ENCODE measurements at places on chromosomes 1 and 21.

DNA sequence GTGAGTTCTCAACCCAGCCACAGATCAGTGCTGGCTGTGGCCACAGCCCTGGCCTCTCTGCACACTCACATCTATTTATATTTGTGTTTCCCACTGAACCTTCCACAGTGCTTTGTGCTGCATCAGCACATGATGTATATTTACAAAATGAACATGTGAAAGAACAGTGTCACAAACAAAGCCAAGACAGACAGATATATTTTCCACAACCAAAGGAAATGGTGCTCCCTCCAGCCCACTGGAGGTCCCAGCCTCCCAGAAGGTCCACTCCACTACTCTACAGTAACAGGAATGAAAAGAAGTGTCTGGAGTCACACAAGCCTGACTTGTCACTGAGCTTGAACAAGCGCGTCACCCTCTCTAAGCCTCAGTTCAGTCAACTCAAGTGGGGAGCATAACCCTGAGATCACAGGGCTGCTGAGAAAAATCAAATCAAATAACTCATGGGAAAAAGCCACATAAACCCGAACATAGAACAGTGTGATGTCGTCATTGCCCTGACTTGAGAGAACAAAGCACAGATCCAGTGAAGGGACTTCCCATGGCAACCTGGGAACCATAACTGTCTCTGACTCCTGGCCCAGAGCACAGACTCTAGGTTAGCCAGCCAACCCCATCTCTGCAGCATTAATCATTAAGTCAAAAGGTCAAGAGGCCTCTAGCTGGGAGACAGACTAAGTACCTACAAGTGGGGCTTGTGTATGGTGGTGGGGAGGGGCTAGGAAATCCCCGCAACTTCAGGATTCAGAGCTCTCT is 121.2 kb downstream of the TRABD2B start:
- DNase-seq = no peak

- no peak for DNase-seq
Observed at GRCh38 chr1:41906943-41907342, 11.8 kb downstream of the HIVEP3 start.

GRCh38 chr1:162369571-162369970 is 7.1 kb downstream of the SPATA46 start:
- no peak for DNase-seq

DNA sequence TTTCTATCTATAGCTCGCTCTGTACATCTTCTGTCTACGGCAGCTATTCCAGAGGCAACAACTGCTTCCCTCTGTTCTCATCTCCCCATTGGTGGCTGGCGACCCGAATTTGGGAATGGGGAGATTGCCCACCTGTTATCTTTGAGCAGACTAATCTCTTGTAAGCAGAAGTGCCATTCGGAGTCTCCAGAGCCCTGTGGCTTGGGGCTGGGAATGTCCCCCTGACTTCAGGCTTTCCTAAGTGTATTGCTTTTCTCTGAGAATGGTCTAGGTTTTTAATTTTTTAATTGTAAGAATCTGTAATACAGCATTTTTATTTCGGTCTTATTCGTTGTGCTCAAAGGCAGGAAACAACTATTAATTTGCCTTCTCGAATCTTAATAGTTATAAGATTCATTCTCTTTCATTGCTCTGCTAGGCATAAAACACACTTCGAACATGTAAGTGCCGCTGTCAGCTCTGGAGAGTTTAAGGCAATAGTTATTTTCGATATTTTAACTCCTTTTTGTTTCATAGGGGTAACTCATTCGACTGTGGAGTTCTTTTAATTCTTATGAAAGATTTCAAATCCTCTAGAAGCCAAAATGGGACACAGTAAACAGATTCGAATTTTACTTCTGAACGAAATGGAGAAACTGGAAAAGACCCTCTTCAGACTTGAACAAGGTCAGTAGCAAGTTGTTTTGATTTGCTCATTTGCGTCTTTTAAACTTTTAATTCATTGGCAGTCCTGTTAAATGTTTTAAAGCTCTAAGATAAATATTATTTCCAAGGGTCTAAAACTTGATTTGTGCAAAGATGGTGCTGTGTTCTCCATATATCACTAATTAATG is 514 bp downstream of the AGL start:
- peak; percentile 45 for DNase-seq

DNA sequence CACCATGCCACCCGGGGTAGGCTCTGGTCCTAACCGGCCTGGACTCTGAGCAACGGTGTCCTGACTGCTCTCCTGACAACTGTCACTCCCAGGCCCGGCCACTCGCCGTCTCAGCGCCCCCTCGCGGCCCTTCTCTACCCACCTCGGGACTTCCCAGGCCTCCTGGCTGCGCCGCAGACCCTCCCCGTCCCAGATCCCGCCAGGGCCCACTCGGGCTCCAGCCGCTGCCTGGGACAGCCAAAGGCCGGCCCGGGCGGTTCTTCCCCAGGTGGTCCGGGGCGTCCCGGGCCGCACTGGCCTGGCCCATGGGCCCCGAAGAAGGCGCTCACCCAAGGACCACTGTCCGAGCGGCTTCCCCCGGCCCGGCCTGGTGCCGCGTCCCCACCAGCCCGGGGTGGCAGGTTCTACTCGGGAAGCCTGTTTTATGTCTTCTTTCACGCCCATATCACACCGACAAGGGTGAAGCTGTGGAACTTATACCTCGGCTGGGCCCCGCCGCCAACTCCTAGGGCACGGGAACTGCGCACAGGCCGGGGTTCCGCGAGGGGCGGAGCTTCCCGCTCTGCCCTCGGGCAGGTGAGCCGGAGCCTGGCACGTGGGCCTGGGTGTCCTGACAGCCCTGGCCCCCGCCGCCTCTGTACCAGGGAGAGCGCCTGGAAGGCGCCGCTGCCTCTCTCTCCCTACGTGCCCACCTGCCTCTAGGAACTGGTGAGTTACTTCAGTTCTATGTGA is 138.3 kb downstream of the TTLL7 start:
- DNase-seq = peak; percentile 79

DNA sequence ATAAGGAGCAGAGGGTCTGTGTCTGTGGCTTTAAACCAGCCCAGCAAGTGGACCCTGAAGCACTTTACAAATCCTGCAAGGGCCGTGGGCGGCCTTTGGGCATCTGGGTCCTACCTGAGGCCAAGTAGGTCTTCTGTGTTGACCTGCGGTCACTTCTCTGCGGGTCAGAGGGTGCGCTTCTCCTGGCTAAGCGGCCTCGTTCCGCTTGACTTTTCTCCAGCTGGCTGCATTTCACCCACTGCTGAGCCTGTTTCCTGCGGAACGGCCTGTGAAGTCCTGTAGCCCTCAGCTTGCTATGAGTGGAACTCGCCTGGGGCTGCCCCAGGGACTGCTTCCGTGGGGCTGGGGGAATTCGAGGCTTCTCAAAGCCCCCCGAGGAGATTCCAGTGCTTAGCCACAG is 43.3 kb downstream of the SLC37A1 start:
- no peak for DNase-seq

GRCh38 chr1:109133815-109134214 is 19.9 kb downstream of the ELAPOR1 start:
- DNase-seq = peak; percentile 39

- DNase-seq = no peak
Observed at GRCh38 chr1:32115496-32115895, 7.6 kb downstream of the KPNA6 start.

DNA sequence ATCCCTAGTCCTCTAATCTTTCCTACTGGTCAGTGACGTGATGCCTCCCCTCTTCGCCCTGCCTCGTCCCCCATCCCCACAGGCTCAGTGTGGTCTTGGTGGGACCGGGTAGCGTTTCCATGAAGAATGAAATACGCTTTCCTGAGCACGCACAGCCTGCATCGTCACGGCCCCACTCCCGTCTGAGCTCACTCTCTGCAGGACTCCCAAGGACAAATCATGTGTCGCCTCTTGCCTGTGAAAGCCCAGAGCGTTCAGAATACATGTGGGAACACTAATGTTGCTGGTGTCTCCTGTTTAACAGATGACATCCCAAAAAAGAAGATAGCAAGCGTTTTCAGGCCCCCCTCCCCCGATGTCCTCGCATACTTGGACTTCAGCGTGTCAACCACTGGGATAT is 49.2 kb downstream of the S100B start:
- no peak for DNase-seq

DNA sequence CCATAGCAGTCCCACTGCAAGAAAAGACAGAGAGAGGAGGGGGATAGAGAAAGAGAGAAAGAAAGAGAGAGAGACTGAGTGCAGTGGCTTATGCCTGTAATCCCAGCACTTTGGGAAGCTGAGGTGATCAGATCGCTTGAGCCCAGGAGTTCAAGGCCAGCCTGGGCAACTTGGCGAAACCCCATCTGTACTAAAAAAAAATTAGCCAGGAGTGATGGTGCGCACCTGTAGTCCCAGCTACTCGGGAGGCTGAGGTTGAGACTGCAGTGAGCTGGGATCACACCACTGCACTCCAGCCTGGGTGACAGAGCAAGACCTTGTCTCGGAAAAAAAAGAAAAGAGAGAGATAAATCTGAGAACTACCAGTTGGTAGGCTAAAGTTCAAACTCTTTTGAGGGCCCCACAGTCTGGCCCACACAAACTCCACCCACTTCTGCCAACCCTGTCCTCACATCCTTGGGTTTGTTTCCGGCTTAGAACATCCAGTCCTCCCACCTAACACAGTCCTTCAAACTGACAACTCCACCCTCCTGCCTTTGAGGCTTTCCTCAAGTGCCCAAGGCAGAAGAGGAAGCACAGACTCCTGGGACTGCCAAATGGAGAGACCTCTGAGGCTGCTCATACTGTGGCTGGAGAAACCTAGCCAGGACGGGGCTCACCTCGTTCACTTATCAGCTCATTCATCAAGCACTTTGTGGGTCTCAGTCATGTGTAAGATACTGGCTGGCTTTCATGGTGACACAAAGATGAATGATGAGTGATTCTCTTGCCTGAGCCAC is 20.1 kb downstream of the TFAP2E start:
- no peak for DNase-seq

- no peak for DNase-seq
Observed at GRCh38 chr1:228021355-228022030, 14.7 kb downstream of the WNT3A start.

DNA sequence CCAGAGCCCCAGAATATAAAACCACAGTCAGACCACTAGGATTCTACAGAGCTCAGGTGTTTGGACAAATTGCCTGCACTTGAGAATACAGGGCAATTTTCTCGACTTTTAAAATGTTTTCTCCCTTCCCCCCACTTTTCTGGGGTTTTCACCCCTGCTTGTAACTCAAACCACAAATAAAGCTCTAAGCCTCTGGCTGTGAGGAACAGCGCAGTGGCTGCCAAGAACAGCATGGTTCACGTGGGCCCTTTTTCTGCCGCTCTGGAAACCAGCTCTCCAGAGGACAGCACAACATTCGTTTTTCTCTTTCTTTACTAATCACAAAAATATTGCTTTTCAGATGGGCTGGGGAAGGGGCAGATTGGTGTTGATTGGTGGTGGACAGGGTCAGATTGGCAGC is 102.2 kb upstream of the JUN start:
- no peak for DNase-seq

DNA sequence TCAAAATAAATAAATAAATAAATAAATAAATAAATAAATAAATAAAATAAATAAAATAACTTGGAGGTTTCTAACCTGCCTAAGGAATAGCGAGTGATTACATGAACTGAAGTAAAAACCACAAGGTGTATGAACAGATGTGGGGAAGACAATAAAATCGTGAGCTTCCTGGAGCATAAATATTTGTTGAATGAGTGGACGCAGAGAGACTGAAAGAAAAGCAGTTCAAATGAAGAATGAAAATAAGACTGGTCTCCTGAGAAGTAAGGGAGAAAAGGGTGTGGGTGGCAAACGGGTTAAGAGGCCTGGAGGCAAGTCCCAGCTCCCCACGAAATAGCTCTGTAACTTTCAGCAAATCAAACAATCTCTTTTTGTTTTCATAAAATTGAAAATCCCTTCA is 33.6 kb downstream of the CHML start:
- DNase-seq = no peak

DNA sequence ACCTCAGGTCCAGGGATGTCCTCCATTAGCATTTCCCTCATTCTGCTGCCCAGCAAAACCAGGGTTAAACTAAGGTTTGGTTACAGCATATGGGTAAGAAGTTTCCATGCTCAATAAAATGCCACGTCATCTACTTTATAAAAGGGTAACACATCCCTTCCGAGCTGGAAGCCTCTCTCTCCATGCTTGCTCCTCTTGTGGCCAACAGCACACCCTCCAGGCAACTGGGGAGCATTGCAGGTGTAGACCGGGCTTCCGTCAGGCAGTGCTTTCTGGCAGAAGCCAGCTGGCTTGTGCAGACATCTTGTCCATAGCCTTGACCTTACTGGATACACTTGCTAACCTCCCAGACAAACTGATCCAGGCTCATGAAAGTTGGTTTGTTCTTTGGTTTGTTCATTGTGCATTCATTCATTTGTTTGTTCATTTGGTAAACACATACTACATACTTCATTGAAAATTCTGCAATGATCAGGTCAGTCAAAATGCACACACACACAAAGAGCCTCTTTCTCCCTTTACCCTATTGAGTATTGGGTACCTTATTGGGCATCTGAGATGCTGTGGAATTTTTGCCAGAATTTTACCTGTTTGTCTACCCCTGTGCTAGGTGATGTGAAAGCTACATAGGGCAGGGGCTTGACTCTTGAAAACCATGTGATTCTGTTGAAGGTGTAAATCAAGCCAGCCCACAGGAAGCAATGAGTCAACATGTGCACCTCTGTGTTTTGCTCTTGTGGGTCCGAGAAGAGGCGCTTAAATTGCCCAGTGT is 422.8 kb downstream of the CAMTA1 start:
- peak; percentile 40 for DNase-seq

DNA sequence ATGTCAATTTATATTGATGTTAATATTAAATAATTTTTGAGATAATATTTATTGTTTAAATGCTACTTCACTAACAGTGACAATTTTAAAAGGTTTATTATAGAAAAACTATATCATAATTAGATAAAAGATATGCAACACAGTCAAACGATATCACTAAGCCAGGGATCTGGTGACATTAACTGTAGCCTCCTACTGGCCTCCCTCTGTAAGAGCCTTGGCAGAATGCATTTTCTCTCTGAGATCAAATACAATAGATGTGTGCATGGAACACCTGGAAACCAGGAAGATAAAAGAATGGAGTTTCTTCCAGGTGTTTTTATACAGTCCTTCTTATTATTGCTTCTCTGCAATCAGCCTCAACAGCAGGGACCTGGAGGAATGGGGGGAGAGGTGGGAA is 1762.1 kb downstream of the BRINP3 start:
- DNase-seq = no peak

- DNase-seq = no peak
Observed at GRCh38 chr1:119209596-119210295, 69.3 kb upstream of the WARS2 start.

- DNase-seq = peak; percentile 12
Observed at GRCh38 chr1:232767305-232768074, 37.7 kb upstream of the MAP10 start.

All from pons (tissue), 1 donor.